ENCODE measurements at places on chromosomes 6 and 20.
A peak's percentile ranks its signal among the peaks of the same experiment; 100 is the strongest.

GRCh38 chr6:106630366-106630765, 988 bp downstream of the QRSL1 start:
- DNase-seq: no peak

- DNase-seq: no peak
Observed at GRCh38 chr20:23869520-23869919, 10.0 kb downstream of the CST5 start.

GRCh38 chr6:57147955-57148858, 23.9 kb upstream of the BAG2 start:
- DNase-seq: no peak

DNA sequence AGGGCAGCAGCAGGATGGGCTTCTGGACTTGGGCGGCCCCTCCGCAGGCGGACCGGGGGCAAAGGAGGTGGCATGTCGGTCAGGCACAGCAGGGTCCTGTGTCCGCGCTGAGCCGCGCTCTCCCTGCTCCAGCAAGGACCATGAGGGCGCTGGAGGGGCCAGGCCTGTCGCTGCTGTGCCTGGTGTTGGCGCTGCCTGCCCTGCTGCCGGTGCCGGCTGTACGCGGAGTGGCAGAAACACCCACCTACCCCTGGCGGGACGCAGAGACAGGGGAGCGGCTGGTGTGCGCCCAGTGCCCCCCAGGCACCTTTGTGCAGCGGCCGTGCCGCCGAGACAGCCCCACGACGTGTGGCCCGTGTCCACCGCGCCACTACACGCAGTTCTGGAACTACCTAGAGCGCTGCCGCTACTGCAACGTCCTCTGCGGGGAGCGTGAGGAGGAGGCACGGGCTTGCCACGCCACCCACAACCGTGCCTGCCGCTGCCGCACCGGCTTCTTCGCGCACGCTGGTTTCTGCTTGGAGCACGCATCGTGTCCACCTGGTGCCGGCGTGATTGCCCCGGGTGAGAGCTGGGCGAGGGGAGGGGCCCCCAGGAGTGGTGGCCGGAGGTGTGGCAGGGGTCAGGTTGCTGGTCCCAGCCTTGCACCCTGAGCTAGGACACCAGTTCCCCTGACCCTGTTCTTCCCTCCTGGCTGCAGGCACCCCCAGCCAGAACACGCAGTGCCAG, at the start of gene TNFRSF6B:
TSS of gene TNFRSF6B (plus strand) at position 25 of the 729 bp plus-strand sequence. CDS start at position 141, 116 bp downstream.
- DNase-seq: no peak

DNA sequence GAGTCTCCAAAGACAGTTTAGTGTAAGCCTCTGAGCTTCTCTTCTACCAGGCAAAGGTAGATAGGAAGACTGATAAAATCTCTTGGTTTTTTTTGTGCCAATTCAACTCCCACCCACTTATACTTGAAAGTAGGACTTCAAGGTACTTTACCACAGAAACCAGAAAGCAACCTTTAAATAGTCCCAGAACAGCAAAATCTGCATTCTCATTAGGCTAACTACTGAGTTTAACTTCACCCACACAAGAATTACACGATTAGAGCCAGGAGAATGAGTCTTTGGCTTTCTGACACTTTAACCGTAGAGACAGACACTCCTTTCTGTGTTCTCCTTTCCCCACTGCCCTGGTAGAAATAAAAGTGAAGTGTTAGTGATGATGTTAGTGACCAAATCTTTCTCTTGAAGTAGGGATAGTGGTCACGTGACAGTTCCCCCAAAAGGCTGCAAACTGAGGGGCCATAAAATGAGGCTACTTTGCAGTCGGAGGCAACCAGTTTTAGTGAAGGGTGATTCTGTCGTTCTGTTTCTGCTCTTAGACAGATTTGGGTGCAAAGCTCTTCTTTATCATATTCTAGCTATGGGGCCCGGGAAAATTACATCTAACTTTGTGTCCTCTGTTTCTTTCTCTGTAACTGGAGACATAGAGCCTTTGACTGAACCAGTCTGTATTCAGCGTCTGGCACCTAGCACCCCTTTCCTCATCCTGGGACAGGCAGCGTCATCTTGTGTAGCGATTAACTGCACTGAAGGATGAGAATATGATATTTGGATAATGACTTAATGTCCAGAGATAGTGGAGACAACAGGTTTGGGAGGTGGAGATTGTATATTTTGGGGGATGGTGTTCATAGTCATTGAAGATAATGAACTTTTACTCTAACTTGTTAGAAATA, 206.4 kb upstream of the CITED2 start:
- DNase-seq: no peak

DNA sequence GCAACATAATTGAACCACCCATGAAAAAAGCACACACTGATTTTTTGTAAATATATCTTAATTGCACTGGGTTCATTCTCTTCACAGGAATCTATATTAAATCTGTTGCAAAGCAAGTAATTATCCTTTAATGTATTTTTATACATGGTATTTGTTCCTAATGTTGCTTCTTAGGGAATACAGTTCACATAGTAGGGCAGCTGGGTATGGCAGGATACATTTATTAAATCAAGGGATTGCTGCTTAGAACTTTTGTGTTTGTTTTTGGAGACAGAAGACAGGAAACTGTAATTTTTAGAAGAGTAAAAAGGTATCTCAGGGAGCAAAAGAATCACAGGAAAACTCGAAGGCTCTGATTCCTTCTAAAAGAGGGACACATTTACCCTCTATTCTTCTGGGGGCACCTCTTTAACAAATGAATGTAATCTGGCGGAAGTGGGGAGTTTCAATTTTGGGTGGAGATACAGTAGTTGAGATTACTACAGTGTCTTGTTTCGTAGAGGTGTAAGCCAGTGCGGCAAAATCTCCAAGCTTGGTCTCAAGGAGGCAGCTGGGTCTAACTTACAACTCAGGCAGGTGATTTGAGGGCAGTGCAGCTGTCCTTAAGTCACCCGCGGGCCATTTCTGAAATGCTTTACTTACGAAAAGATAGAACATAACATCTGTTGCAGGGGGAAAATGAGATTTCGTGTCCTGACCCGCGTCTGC, 812 bp upstream of the SMIM13 start:
- DNase-seq: no peak

DNA sequence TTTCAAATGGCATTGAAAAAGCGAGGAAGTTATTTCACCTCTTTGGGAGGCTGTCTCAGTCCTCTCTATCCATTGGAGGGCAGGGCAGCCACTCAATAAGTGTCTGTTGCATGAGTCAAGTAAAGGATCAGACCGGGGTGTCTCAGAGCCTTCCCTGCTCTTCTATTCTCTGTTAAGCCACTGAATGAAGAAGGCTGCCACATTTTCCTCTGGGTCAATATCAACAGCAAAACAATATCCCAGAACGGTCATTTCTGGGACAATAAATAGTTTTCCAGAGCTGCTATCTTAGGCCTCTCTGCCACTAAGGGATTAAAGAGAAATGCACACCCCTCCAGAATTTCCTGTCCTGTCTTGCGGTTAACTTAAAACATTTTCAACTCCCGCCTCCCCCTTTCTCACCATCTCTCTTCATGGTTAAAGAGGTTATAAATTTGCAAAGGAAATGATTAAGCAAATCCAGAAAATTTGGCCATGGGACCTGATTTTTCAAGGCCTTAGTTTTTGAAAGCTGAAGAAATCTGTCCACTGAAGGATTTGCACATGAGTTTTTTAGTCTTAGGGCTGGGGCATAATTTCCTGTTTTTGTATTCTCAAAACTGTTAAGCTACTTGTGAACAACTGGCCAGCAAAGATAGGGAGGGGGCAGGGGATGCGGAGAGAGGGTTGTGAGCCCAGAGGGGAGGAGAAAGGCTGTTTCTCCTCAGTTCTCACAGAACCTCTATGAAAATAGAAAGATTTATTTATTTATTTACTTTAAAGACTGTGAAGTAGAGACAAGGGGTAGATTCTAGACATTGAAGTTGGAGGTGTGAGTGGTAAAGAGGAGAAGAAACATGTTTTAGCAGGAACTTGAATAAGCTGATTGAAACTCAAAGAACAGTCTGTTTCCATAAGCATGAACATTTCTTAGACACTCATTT, 135.7 kb downstream of the BCAS1 start:
- DNase-seq: peak; percentile 92

GRCh38 chr6:149153100-149153499, 164.4 kb upstream of the TAB2 start:
- DNase-seq: no peak

DNA sequence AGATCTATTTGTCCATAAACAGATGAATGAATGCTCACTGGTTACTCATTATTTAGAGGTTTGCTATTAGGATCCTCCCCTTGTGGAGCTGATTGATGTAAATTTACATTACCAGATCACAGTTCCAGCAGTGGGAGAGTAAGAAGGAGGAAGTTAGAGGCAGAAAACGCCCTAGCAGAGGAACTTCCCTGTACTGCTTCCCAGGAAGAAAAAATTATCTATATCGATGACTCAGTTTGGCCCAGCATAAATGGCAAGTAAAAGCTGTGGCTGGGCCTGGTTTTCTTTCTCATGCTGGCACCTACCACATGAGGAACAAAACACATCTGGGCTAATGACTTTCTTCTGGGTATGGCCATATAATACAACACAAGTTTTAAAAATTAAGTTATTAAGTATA, 35.7 kb downstream of the DNAAF9 start:
- DNase-seq: no peak

DNA sequence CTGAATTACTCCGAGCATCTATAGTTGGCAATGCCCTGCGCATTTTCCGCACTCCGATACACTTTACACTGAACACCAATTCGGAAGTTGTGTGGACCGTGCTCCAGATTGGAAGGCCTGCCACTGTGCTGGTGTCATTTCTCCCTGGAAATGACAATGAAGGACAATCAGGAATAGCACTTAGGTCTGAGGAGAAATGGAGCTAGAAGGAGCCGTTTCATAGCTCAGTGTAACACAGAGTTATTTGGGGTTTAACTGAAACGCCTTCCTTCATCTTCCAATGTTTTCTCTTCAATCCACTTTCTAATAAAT, 501 bp upstream of the PLA2G7 start:
- DNase-seq: no peak

DNA sequence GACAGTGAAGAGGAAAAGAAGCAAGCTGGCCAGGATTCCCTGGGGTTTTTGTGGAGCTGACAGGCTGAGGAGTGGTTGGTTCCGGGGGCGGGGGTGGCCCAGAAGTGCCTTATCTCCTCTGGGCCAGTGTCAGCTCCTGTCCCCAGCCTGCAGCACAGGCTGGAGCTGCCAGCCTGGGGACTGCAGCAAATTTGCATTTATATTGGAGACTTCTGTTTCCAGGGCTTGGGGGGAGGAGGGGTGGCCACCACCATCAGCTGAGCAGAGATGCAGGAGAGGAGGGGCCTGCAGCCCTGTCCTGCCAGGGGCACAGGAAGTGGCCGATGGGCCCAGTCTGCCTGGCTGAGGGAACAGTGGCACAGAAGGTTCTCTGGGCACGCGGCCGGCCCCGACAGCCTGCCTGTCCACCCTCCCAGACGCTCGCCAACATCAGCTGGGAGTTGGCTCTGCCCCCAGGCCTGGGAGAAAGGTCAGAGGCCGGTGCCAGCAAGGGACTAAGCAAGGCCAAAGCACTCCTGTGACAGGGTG, 24.3 kb upstream of the SCRT2 start:
- DNase-seq: no peak

DNA sequence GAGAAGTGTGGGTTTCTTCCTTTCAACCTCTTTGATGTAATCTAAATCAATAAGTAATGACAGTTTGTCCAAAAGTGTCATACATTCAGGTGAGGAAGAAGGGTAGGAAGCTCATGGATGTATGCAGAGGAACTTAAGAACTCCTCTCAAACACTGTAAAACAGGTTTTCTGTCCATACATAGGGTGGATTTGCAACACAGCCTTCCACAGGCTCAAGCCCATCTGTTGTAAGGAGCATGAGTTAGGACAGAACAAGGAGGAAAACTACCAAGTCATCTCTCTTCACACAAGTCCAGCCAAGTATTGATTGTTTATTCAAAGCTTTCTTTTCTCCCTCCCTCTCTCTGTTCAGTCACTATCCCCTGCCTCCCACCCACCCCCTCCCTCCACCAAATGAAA, 49.0 kb upstream of the CDYL start:
- no peak for DNase-seq

DNA sequence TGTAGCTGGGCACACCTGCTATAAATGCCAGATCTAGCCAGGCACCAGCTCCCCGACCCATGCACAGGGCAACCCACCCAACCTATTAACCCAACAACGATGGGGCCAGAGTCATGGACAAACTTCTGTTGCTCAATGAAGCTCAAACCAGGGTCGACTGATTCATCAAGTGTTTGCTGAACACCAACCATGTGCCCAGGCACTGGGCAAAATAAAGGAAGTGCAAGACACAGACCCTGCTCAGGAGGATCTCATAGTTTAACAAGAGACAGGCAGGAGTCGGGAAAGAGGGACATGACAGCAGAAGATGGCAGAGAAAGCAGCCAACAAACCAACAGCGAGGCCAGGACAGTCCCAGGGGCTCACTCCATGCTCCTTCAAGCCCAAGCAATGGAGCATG, 18.8 kb downstream of the KCNK5 start:
- no peak for DNase-seq

DNA sequence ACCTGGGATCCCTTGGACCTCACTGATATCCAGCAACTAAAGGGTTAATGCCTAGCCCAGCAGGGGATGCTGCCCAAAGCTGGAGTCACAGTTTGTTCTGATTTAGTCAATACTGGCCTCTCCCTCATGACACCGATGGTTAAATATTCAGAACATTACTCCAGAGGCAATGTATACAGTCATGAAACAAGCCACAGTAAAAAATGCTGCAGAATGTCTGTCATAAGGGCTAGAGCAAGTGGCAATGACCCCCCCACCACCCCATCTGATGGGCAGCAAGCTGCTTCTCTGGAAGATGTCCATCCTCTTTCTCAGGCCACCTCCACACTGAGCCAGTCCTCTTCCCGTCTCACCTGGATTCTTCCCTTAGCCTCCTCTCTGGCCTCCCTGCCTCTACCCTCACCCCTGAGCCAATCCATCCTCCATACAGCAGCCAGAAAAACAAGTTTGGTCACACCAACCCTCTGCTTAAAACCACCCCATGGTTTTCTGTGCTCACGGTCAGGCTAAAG, 99.0 kb upstream of the KCNG1 start:
- DNase-seq: peak; percentile 85

DNA sequence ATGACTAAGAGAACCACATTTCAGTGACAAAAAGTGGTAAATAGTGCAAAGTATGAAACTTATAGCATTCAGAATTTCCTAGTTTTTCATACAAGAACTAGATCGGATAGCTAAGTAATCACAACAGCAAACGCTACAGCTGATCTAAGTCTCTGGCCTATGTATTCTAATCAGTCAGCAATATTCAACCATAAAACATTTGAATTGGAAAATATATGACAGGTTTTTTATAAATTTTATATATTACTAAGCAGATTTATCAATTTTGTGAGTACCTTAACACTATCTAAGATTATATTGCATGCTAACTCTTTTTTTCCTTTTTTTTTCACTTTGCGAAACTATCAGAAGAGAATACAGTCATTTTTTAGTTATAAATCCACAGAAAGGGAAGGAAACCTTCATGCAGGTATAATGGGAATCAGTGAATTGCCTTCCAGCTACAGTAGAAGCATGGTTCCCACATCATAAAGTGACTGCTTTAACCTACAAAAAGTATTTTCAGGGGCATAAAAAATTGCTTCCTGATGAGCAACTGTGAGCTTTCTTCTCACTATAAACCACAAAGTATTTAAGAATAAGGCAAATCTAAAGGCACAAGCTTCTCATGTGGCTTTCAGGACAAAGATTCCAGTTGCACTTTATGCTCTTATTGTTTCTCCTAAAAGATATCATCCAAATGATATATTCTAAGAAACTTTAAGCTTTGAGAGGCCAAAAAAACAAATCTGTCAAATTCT, 74.0 kb upstream of the GJE1 start:
- no peak for DNase-seq

GRCh38 chr6:132651062-132651461, 7.9 kb downstream of the TAAR1 start:
- DNase-seq: no peak
